Omental fat pad (tissue), 4 donors: ENCODE measurements at places on chromosomes 7 and 10. TPM values are rescaled to one million over a fixed set of nuclear protein-coding genes. Genes with fewer than 3 reads are reported as not detected.

SPDYE16 gene
- not detected for total RNA-seq

COBL gene
- total RNA-seq: 1.1 TPM

SPDYE5 gene
- not detected for total RNA-seq

WNT8B gene
- total RNA-seq: not detected

LRMDA gene
- total RNA-seq: 15.9 TPM

SPDYE1 gene
- not detected for total RNA-seq

GNGT1 gene
- not detected for total RNA-seq

BMPER gene
- 6.1 TPM for total RNA-seq

ASZ1 gene
- not detected for total RNA-seq

DNA sequence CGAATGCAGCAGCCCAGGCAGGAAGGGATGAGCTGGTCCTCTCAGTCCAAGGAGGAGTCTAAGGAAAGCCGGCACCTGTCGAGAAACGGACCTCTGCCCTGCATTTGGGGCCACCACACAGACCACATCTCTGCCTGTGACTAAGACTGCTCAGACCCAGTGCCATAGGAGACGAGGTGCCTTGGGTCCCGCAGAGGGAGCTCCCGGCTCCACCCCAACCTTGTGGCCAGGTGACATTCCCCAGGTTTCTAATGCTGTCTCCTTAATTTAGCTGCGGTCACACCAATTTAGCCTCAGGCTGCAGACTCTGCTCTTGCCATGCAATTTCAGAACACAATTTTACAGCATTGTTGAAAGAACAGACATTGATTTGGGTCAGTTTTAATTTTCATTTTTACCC lies 22.8 kb upstream of the CRHR2 start:
- no peak for DNase-seq

GRCh38 chr10:31075881-31076609 lies 44.4 kb upstream of the ZNF438 start:
- no peak for DNase-seq

DNA sequence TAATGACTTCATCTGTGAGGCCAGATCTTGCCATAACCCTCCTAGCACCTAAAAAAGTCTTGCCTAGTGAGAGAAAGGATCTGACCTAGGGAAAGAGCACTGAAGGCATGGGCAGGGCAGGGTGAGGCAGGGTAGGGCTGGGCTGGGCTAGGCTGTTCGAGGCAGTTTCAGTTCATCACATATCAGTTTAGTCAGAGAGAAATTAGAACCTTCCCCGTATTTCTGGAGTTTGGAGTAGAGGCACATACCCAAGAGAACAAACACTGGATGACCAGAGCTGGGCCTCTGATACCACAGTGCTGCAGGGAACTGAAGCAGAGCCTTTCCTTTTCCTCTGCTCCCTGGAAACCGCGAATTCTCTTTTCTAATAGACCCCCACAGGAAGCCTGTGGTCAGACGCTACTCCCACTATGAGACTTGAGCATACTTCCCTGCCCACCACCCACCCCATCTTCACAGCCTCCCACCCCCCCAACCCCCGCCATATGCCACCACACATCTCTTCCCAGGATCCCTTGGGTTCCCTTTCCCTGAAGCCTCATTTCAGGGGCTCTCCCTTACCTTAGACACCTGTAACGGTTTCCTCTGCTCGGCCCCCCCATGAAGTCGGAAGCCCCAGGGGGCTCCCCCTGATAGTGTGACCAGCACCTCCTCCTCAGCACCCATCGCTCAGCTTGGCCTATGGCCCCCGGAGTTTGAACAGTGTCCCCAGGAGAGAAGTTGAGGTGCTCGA lies 406 bp downstream of the SYNPO2L start:
- no peak for DNase-seq

- DNase-seq: no peak
These were observed 9.3 kb downstream of the DAGLB start for GRCh38 chr7:6438427-6438826.

DNA sequence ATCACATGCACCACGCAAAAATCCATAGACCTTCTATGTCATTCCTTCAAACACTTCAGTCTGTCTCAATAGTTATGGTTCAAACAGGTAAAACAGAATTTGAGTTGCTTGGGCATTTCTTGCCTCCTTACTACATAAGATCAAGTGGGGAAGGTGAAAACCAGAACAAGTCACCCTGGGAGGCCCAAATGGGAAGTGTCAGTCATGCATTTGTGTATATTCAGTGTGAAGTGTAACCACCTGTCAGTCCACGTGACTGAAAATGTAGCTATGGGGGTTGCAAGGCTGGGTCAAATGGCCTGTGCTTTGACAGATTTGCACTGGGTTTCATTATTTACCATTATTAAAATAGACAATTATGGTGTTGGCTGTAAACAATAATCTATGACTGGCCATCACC lies 176.6 kb upstream of the VIPR2 start:
- DNase-seq: no peak

DNA sequence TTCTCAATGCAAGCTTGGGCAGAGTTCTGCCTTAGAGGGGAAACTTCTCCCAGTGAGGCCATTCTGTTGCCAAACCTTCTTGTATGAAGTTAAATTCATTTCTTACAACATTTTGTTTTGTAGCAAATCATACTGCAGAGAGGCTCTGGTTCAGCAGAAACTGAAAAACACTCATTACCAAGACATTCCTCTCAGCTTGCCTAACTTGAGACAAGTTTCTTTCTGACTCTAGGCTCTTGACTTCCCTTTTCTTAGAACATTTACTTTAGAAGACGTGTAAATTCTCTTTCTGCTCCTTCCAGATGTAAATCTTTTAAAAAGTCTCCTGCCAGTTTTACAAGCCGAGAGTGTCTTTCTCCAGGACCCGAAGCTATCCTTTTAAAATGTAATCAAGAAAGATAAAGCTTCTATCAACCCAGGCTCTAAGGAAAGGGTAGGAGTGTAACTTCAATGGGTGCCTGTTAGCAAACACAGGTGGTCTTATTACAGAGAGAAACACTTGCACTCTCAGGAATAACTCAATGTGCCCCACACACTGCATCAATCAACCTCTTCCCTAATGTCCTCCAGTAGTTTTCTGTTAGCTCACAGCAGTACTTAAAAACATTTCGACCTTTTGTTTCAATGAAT lies 80.5 kb upstream of the TAS2R16 start:
- no peak for DNase-seq

- DNase-seq: no peak
These were observed 92.2 kb upstream of the GLCCI1 start for GRCh38 chr7:7876419-7876818.

GRCh38 chr10:51700228-51700817 lies 928 bp upstream of the CSTF2T start:
- no peak for DNase-seq

GRCh38 chr10:96587264-96588059 lies 650 bp upstream of the TM9SF3 start:
- DNase-seq: no peak
